ENCODE measurements at places on chromosomes 16 and 17.

GRCh38 chr17:79549141-79549915, 61.5 kb downstream of the RBFOX3 start:
- DNase-seq: no peak

- DNase-seq: no peak
Observed at GRCh38 chr16:17446661-17447060, 24.1 kb downstream of the XYLT1 start.

GRCh38 chr17:77480199-77480508, 339.4 kb downstream of the SEC14L1 start:
- DNase-seq: no peak

- DNase-seq: no peak
Observed at GRCh38 chr17:50163843-50164696, 1.7 kb upstream of the SGCA start.

GRCh38 chr16:71214746-71215381, 15.7 kb downstream of the HYDIN start:
- DNase-seq: peak; percentile 13

DNA sequence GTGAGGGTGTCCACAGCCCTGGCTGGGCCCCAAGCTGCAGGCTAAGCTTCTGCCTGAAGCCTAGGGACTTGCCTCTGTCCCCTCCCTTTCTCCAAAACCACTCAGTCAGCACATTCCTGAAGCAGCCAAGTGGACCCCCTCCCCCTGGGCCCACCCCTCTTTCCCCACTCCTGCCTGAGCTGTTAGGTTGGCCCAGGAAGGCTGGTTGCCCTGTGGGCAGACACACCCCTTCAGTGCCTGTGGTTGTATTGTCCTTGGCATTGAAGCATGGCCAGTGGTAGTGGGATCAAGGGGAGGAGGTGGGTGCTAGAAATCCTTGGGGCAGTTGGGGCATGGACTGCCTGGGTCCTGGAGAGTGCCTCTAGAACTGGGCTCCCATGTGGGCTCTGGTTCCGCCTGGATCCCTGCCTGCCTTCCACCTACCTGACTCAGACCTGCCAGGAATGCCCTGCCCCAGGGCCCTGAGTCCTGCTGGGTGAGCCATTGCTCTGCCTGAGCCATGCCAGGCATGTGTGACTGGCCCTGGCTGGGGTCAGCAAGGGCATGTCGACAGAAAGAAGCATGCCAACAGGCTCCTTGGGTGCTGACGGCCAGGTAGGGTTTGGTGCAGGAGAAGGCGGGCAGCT, 2.1 kb downstream of the TRAF4 start:
- DNase-seq: no peak

- DNase-seq: no peak
Observed at GRCh38 chr16:87957296-87958094, 6.3 kb downstream of the BANP start.

GRCh38 chr17:69050999-69051775, 9.5 kb downstream of the ABCA9 start:
- DNase-seq: peak; percentile 88

GRCh38 chr17:19376811-19377210, 1.5 kb upstream of the MAPK7 start:
- no peak for DNase-seq

GRCh38 chr17:31693433-31694220, 165.4 kb downstream of the COPRS start:
- DNase-seq: no peak

GRCh38 chr17:21098934-21099689, 27.7 kb upstream of the DHRS7B start:
- DNase-seq: peak; percentile 77

DNA sequence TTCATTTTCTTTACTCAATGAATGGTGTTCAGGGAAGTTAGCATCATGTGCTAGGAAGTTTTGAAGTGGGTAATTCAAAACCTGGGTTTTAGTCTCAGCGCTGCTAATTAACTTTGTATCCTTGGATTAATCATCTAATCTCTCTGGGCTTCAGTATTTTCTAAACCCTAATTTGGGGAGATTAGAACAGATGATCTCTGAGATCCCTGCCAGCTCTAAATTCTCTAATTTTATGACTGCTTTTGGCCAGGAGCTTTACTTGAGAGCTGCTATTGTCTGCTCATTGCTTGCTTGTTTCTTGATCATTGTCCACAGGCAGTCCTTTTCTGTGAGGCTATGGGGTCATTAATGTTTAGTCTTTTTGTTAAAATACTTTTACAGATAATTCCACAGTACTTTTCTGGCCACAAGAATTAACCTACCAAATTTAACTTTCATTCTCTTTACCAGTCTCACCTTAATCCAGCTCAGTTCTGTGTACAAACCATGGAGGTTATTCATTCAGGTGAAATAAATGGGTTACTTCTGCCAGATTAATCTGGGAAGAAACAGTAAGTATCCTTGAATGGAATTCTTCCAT, 28.4 kb upstream of the VWA3A start:
- no peak for DNase-seq

GRCh38 chr17:44277976-44278375, 10.0 kb upstream of the SLC4A1 start:
- DNase-seq: peak; percentile 26

DNA sequence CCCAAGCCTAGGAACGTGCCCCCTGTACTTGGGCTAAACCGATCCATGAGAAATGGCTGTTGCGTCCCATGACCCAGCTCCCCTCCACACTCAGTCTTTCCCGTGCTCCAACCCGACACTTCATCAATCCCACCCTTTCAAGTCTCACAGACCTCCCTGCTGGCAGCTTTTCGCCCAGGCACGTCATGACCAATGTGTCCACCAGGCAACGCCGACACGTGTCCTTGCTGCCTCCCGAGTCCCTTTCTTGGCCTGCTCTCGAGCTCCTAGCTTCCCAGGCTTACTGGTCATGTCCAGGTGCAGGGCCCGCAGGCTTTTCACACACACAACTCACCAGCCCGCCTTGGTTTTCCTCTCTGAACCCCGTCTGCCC, 12.2 kb downstream of the MNT start:
- DNase-seq: no peak

GRCh38 chr16:84027625-84028024, 15.0 kb downstream of the SLC38A8 start:
- DNase-seq: no peak

DNA sequence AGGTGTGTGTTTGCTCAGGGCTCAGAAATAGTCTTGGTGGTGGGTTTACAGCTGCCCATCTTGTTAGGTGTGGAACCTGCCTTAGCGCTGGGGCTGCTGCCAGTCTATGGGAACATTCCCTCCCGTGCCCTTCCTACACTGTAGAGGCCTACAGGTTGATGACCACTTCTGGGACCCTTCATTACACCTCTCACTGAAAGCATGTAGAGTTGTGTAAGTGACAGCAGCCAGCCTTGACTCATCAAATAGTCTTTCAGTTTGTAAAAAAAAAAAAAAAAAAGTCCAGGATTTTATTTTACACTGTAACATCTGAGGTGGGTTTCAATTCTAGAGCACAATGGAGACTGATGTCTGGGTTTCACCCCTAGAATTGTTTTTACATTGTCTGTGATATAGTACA, 193.9 kb downstream of the SPECC1 start:
- no peak for DNase-seq

DNA sequence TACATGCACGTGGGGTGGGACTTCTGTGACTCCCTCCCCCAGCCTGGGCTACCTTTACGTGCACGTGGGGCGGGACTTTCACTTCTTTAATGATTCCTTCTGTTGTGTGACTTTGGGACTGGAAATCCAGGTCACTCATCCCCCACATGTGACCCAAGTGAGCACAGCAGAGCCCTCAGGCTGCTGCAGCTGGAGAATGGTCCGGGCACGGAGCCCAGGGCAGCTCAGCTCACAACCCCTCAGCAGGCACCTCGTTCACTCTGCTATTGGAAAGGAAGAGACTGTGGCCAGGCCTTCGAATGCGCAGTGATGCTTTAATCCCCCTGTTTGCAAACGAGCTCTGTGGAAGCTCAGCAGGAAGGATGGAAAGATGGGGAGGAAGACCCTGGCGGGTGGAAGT, 14.7 kb downstream of the DBNDD1 start:
- DNase-seq: no peak

DNA sequence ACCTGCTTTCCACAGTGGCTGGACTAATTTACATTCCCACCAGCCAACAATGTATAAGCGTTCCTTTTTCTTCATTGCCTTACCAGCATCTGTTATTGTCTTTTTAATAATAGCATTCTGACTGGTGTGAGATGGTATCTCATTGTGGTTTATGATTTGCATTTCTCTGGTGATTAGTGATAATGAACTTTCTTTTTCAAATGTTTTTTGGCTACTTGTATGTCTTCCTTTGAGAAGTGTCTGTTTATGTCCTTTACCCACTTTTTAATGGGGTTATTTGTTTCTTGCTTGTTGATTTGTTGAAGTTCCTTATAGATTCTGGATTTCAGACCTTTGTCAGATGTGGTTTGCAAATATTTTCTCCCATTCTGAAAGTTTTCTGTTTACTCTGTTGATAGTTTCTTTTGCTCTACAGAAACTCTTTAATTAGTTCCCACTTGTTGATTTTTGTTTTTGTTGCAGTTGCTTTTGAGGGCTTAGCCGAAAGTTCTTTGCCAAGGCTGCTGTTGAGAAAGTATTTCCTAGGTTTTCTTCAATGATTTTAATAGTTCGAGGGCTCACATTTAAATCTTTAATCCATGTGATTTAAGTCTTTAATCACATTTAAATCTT, 26.8 kb downstream of the ITGAM start:
- no peak for DNase-seq

Data from choroid plexus epithelial cell (primary cell).